Astrocyte (in vitro differentiated cells and primary cell): ENCODE measurements at places on chromosomes 12 and 14. TPM values are rescaled to one million over a fixed set of nuclear protein-coding genes. Genes with fewer than 3 reads are reported as not detected.

Gene BCL2L2
- 19.6 and 21.4 TPM in 2 replicates for total RNA-seq

DNA sequence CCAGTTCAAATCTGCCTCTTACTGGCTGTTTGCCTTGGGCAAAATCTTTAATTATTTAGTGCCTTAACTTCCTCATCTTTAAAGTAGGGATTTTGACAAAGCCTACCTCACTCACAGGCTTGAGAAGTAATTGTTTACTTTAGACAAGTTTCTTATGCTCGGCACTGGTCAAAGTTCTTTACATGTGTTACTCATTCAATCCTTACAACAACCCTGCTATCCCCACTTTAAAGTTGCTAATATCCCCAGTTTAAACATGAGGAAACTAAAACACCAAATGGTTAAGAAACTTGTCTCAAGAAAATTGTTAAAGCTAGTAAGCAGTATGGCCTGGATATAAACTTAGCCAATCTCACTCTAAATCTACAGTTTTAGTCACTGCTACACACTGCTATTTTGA, 204.0 kb upstream of the AVPR1A start:
- DNase-seq: no peak

DNA sequence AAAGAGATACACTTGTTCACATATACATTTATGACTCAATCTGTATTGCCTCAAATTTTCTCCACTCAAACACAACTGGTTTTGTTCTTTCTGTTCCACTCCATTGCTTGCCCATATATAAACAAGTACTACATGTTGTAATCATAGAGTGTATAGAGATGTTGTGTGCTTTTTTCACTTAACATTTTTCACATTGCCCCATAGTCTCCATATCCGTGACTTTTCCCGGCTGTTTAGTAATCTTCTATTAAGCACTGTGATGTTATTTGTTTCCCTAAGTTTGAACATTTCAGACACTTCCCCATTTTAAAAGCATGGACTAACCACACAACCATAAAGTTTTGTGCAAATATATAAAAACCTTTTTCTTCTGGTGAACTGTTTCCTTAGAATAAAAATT, 45.5 kb upstream of the PTPRR start:
- no peak for DNase-seq

GRCh38 chr12:18135086-18135485, 45.1 kb upstream of the RERGL start:
- no peak for DNase-seq

- no peak for DNase-seq
Observed at GRCh38 chr12:68376901-68377300, 44.7 kb upstream of the MDM1 start.
